SK-N-DZ (cell line): ENCODE measurements at places on chromosomes 2 and 18.

GRCh38 chr2:15096873-15097272, 464.3 kb downstream of the NBAS start:
- DNase-seq, result no peak

DNA sequence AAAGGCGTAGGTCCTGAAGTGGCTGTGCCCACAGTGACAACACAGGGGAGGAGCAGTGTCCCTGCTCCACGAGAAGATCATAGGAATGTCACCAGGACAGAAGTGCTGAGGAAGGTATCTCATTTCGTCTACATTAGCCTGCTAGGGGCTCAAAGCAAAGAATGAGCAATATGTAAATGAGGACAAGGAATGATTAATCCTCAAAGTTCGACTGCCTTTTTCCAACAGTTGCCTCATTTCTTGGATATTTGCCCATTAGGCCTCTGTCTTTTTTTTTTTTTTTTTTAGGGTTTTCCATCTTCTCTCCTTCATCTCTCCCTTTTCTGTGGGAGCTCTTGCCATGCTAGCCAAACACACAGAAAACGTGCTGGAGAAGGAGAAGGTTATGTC, 105.2 kb upstream of the ARHGAP28 start:
- no peak for DNase-seq

DNA sequence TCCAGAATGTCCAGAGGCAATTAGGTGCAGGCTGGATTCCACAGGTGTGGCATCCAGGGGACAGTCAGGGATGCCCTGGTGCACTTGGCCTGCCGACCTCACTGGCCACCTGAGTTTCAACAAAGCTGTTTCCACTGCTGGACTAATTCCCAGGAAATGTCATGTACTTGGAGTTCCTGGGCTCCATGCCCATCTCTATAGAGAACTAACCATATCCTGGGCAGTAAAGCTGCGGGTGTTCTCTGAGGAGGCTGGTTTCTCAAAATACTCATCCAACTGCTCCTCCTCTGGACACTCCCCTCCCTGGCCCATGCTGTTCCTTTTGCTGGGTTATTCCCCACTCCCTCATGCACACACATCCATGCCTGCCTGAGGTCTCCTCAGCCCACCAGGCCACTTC, 161.9 kb upstream of the SKOR2 start:
- no peak for DNase-seq

GRCh38 chr18:11885278-11885947, 22.7 kb downstream of the MPPE1 start:
- no peak for DNase-seq

DNA sequence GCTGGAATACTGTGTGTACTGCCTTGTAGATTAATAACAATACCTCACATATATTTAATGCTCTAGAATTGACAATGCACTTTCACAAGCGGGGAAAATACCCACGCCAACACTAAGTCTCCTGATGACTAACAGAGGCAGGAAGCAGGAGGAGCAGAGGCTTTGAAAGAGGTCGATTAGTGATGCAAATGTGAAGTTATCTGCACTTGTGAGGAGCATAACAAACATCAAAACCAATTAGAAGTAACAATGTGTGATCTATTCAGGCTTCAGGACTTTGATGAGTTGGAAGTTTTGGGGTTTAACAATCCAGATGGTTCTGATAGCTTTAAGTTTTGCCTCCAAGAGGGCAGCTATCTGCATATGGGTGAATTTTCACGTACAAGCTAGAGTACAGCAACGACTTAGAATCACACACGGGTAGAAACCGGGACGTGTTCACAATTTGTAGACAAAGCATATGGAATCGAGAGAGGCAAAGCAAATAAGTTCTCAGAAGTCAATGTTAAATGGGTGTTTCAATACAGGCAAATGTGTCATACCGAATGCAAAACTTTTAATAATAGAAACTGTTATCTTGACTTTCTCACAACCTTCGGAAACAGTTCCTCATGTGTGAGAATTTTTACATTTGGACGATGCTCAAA, 114.5 kb downstream of the METTL8 start:
- no peak for DNase-seq
